ENCODE measurements at places on chromosomes 5 and 9. TPM values are rescaled to one million over a fixed set of nuclear protein-coding genes. Genes with fewer than 3 reads are reported as not detected.
A peak's percentile ranks its signal among the peaks of the same experiment; 100 is the strongest.

WNT8A gene
- polyA plus RNA-seq = not detected

KIF4B gene
- polyA plus RNA-seq = 0.02 TPM

EPB41L4B gene
- 6.0 TPM for polyA plus RNA-seq

IRGM gene
- 0.25 TPM for polyA plus RNA-seq

IFNA2 gene
- not detected for polyA plus RNA-seq

PDE6A gene
- polyA plus RNA-seq = 0.03 TPM

ZNF782 gene
- polyA plus RNA-seq = 1.7 TPM

- no peak for DNase-seq
Observed at GRCh38 chr5:102529031-102529430, 30.2 kb upstream of the SLCO6A1 start.

GRCh38 chr5:166369346-166369745 is 1922.1 kb upstream of the WWC1 start:
- DNase-seq = no peak

- DNase-seq = peak; percentile 61
Observed at GRCh38 chr5:10133830-10134229, 115.9 kb downstream of the ATPSCKMT start.

GRCh38 chr9:138112090-138112748 is 234.6 kb downstream of the CACNA1B start:
- no peak for DNase-seq

DNA sequence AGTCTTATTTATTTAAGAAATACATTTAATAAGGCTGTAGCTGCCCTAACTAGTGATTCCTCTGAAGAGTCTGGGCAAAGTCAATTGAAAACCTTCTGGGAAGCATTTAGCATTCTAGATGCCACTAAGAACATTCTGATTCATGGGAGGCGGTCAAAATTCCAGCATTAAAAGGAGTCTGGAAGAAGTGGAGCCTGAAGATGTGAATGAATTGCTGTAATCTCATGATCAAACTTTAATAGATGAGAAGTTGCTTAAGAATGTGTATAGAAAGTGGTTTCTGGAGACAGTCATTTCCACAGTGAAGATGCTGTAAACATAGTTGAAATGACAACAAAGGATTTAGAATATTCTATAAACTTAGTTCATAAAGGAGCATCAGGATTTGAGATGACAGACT is 61.4 kb downstream of the WDR41 start:
- no peak for DNase-seq

- peak; percentile 15 for DNase-seq
Observed at GRCh38 chr5:146111409-146111808, 6.0 kb upstream of the PLAC8L1 start.

DNA sequence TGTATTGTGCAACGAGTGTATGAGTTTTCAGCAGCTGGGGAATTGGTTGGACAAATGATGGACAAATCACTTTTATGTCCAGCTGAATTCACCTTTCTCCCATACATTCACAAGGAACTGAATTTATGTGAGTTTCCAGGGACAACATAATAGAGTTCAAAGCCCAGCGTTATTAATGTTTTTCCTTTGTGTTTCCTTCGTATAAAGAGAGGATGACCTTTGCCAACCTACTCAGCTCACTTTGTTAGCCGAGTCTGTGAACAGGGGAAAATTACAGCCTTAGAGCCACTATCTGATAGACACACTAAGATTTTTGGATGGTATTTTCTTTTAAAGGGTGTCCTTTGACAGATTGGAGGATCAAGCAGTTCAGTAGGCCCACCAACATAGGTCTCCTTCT is 352.5 kb downstream of the KIF4B start:
- no peak for DNase-seq

- DNase-seq = no peak
Observed at GRCh38 chr9:97735070-97735600, 38.0 kb upstream of the XPA start.

DNA sequence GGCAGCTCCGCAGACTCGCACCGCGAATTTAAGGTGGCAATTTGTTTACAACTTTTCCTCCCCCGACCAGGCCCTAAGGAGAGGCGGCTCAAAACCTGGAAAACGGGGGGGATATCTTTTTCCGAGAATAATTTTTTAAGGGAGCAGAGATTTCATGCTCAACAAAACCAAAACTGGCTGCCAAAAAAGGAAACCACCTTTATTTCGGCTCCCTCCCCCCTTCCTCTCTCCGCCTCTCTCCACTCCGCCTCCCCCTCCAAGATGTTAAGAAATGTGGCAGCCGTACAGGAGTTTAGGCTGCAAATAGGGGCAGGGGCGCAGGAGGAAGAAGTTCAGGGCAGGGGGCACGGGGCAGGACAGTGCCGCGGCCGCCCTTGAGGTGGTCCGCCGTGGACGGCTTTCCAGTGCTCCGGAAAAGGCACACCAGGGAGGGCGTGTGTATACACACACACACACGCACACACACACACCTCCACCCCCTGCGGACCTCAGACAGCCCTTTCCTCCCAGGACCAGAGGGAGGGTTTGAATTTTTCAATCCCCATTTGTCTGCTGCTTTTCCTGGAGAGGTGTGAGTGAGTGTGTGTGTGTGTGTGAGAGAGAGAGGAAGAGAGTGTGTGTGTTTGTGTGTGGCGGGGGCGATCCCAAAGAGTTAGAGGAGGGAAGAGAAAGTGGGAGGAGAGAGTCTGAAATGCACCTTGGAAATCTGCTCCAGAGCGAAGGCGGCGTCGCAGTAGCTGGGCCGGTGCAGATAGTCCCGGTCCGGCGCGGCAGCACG is 9.1 kb downstream of the PTCH1 start:
- DNase-seq = peak; percentile 84

GRCh38 chr5:72242796-72243475 is 77.1 kb downstream of the MRPS27 start:
- no peak for DNase-seq

GRCh38 chr5:170430866-170431437 is 41.8 kb upstream of the KCNMB1 start:
- peak; percentile 36 for DNase-seq

DNA sequence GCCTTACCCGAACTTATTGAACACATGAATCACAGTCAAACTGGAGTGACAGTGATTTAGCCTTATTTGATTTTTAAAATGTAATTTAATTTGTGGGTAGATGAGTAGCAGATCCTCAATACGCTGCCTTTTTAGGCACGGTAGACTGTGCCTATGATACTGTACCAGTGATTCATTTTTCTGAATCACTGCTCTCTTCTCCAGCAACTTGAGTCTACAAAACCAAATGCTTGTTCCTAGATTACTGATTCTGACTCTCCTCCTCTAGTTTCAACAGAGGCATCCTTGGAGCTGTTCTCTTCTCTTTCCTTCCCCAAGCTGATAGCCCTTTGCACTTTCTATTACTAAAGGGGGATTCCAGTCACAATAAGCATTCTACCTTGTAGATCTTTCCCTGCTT is 94.3 kb upstream of the IL7R start:
- DNase-seq = no peak

- no peak for DNase-seq
Observed at GRCh38 chr5:100043475-100043874, 491.7 kb upstream of the FAM174A start.

GRCh38 chr9:83701769-83702168 is 6.0 kb downstream of the UBQLN1 start:
- DNase-seq = no peak

- no peak for DNase-seq
Observed at GRCh38 chr5:91495699-91496098, 112.6 kb upstream of the ARRDC3 start.

GRCh38 chr5:73318308-73318719 is 130.3 kb downstream of the FOXD1 start:
- DNase-seq = no peak

DNA sequence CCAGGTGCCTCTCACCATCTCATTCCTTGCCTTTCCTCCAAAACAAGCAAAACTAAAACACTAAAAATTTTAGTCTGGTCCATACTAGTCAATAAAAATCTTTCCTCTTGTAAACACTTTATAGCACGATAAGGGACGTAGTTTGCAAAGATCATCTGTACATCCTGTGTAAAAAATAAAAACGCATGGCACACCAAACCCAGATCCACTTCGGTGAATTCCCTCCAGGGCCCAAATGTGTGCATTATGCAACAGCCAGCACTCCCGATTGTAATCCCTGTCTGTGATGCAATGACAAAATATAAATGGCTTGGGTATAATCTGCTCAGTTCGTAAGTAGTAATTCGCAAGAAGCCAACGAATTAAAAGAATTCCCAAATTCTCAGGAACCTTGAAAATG is 1.4 kb downstream of the FAM169A start:
- peak; percentile 44 for DNase-seq

Data from lung (tissue), 17 donors.